ENCODE measurements at places on chromosomes 13 and 19.

DNA sequence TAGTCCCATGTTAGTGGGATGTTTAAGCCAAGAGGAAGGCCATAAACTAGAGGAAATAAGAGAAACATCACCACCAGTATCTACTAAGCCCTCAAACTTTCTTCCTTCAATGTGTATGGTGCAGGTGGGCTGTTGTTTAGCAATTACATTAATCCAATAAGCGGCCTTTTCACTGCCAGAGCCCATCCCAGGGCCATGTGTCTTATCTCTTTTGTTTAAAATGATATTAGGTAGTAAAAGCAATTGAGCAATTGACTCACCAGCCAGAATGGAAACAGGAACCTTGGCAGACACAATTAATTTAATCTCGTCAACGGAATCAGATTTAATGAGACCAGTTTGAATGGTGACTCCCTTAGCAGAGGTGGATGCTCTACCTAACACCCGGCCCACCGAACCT is 1503.5 kb downstream of the UQCRFS1 start:
- DNase-seq, result no peak

GRCh38 chr13:40662866-40663265 is 3.6 kb downstream of the FOXO1 start:
- DNase-seq, result no peak

DNA sequence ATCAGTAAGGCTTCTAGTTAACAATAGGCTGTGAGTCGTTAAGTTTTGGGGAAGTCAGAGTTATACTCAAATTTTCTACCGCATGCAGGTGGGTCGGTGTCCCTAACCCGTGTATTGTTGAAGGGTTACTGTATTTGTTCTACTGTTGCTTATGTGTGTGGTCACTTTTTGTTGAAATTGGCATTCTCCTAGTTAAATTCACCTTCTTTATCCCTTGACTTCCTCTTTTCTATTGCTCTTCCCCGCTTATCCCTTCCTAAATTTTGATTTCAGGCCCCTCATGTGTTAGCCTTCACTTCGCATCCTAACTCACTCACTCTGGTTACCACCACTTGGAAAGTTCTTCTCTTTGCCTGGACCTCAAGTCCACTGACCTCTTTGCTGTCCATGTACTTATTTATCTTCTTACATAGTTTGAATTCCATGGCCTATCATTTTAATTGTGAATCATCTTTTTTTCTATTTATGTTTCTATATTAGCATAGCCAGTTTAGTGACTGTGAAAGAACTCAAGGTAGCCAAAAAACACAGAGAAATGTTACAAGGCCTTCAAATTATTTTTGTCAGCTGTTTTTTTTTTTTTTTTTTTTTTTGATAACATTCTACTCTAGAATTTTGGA is 52.9 kb downstream of the NDFIP2 start:
- no peak for DNase-seq

- no peak for DNase-seq
Measured at GRCh38 chr19:27966390-27966816, 1246.5 kb downstream of the UQCRFS1 start.

DNA sequence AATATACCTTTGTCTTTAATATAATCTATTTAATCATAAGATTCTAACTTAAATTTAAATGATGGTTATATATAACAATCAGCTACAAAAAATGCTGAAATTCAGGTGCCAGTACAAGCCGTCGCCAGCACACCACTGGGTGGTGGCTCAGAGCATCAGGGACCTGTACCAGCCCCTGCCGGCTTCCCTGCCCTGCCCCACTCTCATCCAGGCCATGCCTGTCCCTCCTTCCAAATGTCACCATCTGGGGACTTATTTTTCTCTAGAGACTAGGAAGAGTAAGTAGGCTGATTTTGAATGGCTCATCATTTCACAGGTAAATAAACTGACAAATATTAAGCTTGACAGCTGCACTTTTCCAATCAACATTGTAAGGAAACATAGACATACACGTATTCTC is 1.6 kb downstream of the METTL21C start:
- DNase-seq, result no peak

GRCh38 chr13:71417205-71417604 is 449.8 kb downstream of the DACH1 start:
- no peak for DNase-seq

All from HEK293T (cell line).